ENCODE measurements at places on chromosomes 16 and 17.

DNA sequence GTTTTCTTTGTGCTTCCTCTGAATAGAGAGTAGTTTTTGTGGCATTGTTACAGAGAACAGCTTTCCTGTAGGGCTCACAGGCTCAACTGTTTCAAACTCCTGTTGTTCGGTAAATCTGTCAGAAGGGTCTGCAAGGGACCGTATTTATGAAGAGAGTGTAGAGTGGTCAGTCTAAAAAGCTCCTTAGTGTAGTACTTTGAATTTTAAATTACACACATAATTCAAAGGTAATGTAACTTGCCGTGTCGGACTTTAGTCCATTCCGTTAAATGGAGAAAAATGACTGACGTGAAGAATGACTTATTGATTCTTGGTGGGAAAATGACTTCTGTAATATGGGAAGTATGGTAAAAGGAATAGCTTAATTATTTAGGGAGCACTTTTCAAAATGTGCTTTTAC lies 190.9 kb downstream of the WWOX start:
- DNase-seq, result no peak

GRCh38 chr17:2266045-2266864 lies 37.3 kb downstream of the SMG6 start:
- no peak for DNase-seq

GRCh38 chr17:977166-977565 lies 2.4 kb downstream of the NXN start:
- no peak for DNase-seq

DNA sequence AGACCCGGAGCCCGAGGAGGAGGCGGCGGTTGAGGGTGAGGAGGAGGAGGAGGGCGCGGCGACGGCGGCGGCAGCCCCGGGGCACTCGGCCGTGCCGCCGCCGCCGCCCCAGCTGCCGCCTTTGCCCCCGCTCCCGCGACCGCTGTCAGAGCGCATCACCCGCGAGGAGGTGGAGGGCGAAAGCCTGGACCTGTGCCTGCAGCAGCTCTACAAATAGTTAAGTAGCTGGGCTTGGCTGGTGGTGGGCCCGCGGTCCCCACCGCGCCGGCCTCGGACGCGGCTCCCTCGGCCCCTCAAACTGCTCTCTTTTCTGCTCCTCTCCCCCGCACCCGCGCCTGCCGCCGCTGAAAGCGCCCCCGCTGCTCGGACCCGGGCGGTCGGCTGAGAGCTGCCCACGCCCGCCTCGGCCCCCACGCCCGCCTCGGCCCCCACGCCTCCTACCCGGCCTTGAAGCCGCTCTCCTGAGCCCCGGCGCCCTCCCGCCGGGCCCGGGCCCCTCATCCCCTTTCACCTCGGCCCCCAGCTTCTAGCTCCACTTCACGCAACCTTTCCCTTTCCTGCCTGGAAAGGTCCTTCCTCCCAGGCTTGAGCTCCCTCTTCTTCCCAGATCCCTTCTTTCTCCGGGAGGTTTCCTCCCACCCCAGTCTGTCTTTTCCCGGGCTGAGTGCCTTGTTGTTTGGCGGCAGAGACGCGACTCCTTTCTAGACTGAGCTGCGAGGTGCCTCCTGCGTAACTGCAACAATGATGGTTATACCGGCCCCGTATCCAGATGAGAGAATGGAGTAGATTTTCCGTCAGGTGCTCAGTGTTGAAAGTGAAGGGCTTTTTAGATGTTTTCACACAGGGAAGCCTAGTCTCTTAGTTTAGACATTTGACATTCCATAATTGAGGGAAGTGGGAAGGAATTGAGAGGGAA lies 850 bp downstream of the PPM1E start:
- no peak for DNase-seq
